ENCODE measurements at places on chromosomes 6 and 20.
A peak's percentile ranks its signal among the peaks of the same experiment; 100 is the strongest.

- DNase-seq, result no peak
These were observed 752.8 kb downstream of the CD109 start for GRCh38 chr6:74448850-74449249.

DNA sequence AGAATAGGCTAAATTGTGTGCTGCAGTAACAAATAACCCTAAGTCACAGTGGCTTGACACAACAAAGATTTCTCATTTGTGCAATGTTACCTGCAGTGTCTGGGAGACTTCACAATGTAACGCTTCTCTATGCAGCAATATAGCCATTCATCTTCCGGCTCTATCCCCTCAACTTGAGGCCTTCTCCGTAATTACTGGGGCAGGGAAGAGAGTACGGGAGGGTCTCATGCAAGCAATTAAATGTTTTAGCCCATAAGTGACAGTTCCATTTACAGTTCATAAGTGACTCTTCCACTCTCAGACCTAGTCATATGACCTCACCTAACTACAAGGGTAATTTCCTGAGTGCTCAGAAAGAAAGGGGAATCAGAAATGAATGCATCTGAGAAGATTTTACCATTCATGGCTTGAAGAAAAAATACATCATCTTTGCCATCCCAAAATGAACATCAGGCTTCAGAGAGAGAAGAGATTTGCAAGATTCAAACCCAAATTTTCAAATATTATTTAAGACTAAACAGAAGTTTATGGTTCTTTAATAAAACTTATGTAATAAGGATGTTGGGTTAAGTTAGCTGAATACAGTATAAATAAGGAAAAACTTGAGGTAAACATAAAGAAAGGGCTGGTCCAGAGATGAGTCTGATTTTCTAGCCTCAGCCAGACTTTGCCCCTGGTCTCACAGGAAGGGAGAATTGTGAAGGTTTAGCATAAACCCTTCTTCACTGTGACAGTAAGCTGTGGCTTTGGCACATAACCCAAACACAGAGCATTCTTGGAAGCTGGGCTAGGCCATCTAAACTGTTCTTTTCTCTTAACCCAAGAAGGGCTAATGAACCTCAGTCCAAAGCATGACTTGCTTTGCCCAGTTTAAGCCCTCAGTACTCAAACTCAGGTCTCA, 13.3 kb downstream of the GPR6 start:
- DNase-seq, result no peak

- DNase-seq, result peak; percentile 60
These were observed 671 bp downstream of the TAPBP start for GRCh38 chr6:33313105-33313708.

- DNase-seq, result no peak
These were observed 30.8 kb upstream of the SYNCRIP start for GRCh38 chr6:85673198-85674139.

- DNase-seq, result no peak
These were observed 162.7 kb downstream of the ANKRD60 start for GRCh38 chr20:58065508-58066361.

DNA sequence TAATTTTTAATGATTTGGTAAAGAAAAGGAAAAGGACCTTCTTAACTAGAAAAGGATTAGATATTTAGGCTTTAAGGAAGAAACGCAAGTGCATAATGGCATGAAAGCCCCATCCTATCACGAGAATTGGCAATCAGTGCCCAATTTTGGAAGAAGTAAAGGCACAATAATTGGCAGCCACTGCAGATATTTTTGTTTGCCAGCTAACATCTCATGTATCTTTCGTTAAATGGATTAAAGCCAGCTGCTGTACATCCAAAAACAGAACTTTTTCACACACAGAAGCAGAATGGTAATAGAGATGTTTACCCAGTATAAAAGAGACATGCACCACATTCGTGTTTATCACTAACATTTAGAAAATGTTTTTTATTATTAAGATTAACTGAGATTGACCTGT, 180.3 kb downstream of the C6orf118 start:
- no peak for DNase-seq

Measured in activated naive CD4-positive, alpha-beta T cell treated with anti-CD3 and anti-CD28 coated beads, Interleukin-2, amount 10 ng/mL, durations not matched to agents 7 days and 5 days (primary cell).